ENCODE measurements at places on chromosomes 1 and 21. TPM values are rescaled to one million over a fixed set of nuclear protein-coding genes. Genes with fewer than 3 reads are reported as not detected.

DNA sequence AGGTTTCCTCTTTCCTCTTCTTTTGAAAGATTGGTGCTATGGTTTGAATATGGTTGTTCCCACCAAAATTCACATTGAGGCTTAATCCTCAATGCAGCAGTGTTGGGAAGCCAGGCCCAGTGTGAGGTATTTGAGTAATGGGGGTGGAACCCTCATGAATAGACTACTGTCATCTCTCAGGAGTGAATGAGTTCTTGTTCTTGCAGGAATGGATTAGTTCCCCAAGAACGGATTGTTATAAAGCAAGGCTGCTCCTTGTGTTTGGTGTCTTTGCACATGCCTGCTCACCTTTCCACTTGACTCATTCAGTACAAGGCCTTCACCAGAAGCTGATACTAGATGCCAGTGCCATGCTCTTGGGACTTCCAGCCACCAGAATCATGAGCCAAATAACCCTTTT lies 223.2 kb downstream of the BACH1 start:
- no peak for DNase-seq

DNA sequence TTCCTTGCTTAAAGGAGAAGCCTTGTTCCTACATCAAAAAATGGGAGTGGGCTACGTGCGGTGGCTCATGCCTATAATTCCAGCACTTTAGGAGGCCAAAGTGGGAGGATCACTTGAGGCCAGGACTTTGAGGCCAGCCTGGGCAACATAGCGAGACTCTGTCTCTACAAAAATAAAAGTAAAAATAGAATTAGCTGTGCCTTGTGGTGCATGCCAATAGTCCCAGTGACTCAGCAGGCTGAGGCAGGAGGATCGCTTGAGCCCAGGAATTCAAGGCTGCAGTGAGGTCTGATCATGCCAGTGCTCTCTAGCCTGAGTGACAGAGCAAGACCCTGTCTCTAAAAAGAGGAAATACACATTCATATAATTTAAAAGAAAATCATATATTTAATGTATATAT lies 127.1 kb downstream of the C1orf21 start:
- no peak for DNase-seq

Gene PLEKHN1
- total RNA-seq, result not detected

Gene UMODL1
- total RNA-seq, result not detected

Gene CLCA4
- total RNA-seq, result not detected

Gene ERVH48-1
- total RNA-seq, result not detected
